ENCODE measurements at places on chromosomes 4 and X.

GRCh38 chr4:13710246-13710885 lies 82.8 kb upstream of the BOD1L1 start:
- no peak for DNase-seq

DNA sequence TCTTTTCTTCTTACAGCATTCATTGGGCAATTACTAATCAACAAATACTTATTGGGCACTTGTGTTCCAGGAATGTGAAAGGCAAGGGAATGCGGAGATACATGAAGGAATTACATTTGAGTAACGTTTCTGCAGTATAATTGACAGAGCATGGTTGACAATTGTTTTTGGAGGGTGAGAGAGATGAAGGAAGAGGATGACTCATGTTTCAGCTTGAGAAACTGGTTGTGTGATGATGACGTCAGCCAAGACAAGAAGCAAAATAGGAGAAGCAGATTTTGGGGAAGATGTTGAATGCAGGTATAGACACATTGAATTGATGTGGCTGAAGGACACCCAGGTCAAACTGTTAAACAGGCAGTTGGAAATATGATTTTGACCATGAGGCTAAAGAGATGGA lies 8.0 kb upstream of the CPEB2 start:
- DNase-seq = no peak

GRCh38 chr4:105509714-105510113 lies 35.9 kb upstream of the PPA2 start:
- DNase-seq = no peak

DNA sequence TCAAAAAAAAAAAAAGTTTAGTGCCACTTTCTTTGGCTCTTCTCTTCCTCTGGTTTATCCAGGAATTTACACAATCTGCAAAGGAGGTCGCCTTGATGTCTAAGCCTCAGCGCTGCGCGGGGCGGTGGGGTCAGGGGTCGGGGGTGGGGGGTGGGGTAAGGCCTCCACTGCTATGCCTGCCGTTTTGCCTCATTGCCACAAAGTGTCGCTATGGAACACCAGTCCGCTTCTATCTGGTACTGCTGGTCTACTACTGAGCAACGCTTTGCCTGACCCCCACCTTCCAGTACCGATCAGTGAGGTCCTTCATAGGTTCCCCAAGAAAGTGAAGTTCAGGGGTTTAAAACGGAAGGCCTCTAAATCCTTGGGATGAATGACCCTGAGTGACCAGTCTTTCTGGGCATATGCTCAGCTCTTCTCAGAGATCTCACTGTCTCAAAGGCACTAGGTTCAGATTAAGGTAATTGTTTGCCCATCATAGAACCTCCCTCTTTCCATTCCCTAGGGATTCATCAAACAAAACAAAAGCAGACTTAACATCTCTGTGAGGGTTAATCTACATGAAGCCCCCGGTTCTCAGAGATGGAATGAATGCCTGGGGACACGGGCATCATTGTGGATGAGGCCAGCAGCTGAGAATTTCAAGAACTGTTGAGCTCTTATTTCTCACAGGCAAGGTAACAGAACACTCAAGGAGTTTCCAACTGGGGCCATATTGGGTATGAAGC lies 16.9 kb upstream of the TSR2 start:
- no peak for DNase-seq

GRCh38 chr4:151202851-151203455 lies 74.0 kb upstream of the PRSS48 start:
- DNase-seq = no peak

GRCh38 chrX:11577603-11578002 lies 88.1 kb downstream of the ARHGAP6 start:
- DNase-seq = no peak

GRCh38 chr4:159484864-159485263 lies 382.0 kb downstream of the RAPGEF2 start:
- DNase-seq = no peak

- DNase-seq = no peak
Measured at GRCh38 chrX:54178100-54178940, 4.7 kb downstream of the FAM120C start.

GRCh38 chr4:153652051-153652784 lies 31.9 kb upstream of the TLR2 start:
- no peak for DNase-seq

Data from OCI-LY7 (cell line).